ENCODE measurements at places on chromosomes 7 and 10.

DNA sequence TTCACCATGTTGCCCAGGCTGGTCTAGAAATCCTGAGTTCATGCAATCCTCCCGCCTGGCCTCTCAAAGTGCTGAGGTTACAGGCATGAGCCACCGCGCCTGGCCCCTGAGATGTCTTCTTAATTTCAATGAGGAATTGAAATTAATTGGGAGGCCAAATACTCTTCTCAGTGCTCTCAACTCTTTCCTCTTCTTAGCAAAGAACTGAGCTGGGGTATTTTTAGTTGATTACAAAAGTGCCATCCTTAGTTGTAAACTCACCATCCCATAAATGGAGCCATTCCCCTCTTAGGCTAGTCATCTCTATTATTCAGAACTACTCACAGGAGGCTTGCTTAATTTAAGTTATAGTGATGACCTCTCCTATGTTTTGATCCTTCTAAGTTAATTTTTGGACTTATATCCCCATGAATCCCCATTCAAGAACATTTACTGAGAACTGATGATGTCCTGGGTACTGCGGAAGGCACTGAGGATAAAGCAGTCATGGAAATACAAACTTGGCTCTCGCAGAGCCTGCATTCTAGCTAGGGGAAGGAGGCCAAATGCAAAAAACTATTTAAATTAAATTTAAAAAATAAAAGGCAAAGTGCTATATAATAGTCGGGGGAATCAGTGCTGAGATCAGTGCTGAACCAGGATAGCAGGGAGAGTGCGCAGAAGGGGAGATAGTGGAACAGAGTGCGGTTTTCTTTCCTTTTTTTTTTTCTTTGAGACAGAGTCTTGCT is 145.3 kb downstream of the SFMBT2 start:
- DNase-seq, result no peak

GRCh38 chr7:77800158-77800557 is 1.6 kb downstream of the PHTF2 start:
- no peak for DNase-seq

GRCh38 chr7:7178906-7179305 is 3.4 kb upstream of the C1GALT1 start:
- DNase-seq, result peak; percentile 51

GRCh38 chr10:101485681-101486554 is 102.1 kb downstream of the POLL start:
- no peak for DNase-seq
